NCI-H748 treated with DMSO at 0.1 percent for 48 hours (cell line): ENCODE measurements at places on chromosomes 2 and 18.
A peak's percentile ranks its signal among the peaks of the same experiment; 100 is the strongest.

- DNase-seq: no peak
These were observed 63.0 kb upstream of the STPG4 start for GRCh38 chr2:47218066-47218581.

GRCh38 chr2:166126007-166126639, 1.7 kb downstream of the SCN1A start:
- DNase-seq: no peak

GRCh38 chr2:218984239-218985020, 554 bp downstream of the FEV start:
- no peak for DNase-seq

DNA sequence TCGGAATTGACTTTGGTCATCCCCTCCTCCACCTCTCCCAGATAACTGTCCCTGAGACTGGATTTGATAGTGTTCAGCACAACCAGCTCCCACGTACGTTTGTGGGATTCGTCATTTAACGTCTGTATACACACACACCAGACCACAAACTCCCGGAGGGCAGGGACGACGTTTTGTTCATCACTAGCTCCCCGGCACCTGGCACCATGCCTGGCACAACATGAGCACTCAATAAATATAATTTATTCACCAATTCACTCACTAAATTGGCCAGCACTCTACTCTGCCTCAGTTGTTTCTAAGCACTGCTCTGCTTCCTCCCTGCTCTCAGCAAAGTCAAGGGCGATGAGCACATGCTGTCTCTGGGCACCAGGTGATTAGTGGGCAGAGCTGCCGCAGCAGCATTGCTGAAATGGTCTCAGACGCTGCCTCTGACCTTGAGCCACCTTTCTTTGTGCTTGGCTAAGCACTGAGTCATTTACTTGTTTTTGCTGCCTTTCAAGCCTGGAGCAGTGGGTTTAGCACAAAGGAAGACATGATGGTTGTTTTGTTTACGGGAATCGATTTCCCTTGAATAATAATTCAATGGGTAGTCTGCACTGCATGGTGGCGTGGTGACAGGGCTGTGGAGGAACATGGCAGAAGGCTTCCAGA, 19.3 kb upstream of the LOXHD1 start:
- DNase-seq: no peak

GRCh38 chr2:73588177-73588576, 54.0 kb downstream of the NAT8 start:
- DNase-seq: peak; percentile 86

DNA sequence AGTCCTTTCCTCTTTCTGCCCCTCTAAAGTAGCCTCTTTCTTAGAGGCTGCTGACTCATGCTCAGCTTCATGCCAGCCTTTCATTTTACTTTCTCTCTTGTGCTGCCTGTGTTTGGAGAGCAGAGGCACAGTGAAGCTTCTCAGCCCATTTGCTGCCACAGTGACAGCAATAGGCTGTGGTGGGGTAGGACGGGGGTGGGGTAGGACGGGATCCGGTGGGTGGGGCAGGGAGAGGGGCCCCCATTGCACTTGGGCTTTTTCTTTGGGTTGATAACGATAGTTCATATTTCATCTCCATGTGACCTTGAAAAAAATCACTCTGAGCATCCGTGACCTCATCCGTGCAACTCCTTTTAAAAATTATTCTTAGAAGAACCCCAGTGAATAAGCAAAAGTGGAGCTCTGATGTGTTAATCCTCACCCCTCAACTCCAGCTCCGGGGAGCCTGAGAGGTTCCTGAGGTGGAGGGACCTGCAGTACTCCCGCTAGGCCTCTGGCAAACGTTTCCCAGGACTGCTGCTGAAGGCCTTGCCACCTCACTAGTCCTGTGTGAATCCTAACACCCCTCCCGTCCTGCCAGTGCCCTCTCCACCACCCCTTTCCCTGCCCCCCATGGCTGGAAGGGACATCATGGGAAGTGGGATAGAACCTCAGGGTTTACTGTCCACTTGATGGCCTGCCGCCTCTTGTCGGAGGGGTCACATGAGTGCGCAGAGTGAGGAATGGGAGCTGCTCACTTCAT, 70.8 kb downstream of the INPP4A start:
- DNase-seq: no peak

DNA sequence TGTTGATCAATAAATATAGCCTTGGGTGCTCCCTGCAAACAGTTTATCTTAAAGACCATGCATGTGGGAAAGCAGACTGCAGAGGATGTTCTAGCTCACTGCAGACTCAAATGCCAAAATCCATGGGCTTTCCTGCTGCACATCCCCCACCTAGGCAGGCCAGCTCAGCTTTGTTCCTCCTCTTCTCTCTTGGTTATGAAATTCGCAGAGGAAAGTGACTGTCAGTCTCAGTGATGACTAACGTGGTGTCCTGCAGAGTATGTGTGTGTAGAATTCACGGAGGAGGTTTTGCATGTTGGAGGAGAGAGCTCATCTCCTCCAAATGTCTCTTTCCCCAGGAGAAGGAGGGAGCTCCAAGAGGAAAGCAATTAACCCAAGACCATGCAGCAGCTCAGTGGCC, 21.4 kb upstream of the KCNS3 start:
- DNase-seq: no peak

- DNase-seq: no peak
These were observed 54.4 kb upstream of the MYO3B start for GRCh38 chr2:170123593-170123992.

DNA sequence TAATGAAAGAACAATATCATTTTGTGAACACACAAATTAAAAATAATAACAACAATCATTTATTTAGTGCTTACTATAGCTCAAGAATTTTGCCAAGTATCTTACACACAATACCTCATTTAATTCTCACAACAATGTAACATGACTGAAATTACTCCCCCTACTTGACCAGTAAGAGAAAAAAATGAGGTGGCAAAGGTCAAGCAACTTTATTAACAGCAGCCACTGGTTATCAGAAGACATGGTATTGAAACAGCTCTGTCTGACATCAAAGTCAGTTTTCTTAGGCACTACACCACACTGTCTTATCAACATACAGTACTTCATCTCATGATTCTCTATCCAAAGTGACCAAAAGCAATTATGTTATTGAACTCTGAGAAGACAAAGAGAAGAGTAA, 389.4 kb downstream of the ZEB2 start:
- no peak for DNase-seq

- no peak for DNase-seq
These were observed 62.9 kb upstream of the SERPINE2 start for GRCh38 chr2:224101820-224102630.

- no peak for DNase-seq
These were observed 183.2 kb upstream of the SIX2 start for GRCh38 chr2:45192481-45192880.

GRCh38 chr2:86223927-86224560, 24.8 kb downstream of the MRPL35 start:
- no peak for DNase-seq

DNA sequence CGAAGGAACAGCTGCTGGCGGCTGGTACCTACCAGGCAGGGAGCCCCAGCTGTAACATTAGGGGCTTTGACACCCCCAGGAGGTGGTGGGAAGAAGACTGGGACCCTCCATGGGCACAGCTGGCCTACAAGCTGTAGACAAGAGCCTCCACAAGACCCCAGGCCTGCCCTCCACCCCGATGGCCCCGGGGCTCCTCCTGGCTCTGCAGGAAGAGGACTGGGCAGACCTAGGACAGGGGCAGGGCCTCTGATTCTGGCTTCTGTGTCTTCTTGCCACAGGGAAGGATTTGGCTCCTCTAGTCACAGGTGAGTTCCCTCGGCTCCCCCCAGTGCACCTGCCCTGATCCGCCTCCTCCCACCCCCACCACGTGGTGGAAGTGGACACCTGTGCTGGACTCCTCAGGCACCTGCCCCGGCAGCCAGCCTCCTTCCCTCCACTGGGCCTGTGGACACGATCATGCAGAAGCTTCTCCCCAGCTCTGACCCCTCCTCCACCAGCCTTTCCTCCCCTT, 53.4 kb upstream of the ODC1 start:
- no peak for DNase-seq

- DNase-seq: no peak
These were observed 461.9 kb downstream of the PTPRM start for GRCh38 chr18:8029061-8029460.

GRCh38 chr18:49570836-49571235, 9.0 kb downstream of the LIPG start:
- DNase-seq: no peak

GRCh38 chr2:37489536-37489935, 145.1 kb downstream of the QPCT start:
- DNase-seq: no peak

- DNase-seq: no peak
These were observed 180.5 kb downstream of the DIS3L2 start for GRCh38 chr2:232142049-232142448.

DNA sequence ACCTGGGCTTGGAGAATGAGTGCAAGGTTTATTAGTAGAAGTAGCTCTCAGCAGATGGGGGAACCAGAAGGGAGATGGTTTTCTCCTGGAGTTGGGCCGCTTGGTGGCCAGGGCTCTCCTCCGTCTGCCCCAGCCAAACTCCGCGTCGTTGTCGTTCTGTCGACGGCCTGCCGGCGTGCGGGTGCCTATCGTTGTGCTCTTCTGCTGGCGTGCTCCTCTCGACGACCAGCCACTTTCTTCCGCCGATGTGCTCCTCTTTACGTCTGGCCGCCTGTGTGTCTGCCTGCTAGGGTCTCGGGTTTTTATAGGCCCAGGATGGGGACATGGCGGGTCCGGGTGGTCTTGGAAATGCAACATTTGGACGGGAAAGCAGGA, 119.1 kb downstream of the BMPR2 start:
- DNase-seq: no peak

GRCh38 chr2:234827096-234827860, 124.5 kb upstream of the SH3BP4 start:
- no peak for DNase-seq

GRCh38 chr2:43331422-43331821, 105.0 kb upstream of the ZFP36L2 start:
- DNase-seq: no peak

DNA sequence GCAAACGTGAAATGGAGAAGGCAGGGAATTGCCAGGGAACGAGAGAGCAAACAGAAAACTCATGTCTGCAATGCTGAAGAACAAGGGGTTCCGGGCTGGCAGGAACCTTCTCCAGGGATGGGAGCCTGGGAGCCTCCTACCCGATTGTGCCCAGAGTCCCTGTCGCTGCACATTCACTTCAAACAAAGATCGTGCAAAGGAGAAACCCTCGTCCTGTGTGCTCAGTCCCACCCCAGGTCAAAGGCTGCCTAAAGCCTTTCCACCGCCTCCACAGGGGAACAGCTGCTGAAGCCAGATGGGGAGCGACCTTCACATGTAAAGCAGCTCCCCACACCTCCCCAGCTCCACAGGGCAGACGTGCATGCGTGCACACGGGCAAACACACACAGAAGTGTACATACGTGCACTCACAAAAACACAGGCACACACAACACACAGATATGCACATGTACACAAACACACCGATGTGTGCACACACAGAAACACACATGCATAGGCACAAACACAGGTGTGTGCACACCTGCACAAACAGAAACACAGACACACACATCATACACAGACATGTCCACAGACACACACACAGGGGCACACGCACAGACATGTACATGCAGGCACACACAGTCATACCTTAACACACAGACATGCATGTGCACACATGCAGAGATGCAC, 460.1 kb upstream of the SALL3 start:
- no peak for DNase-seq

- DNase-seq: no peak
These were observed 4.6 kb downstream of the DOCK10 start for GRCh38 chr2:225037415-225038230.

DNA sequence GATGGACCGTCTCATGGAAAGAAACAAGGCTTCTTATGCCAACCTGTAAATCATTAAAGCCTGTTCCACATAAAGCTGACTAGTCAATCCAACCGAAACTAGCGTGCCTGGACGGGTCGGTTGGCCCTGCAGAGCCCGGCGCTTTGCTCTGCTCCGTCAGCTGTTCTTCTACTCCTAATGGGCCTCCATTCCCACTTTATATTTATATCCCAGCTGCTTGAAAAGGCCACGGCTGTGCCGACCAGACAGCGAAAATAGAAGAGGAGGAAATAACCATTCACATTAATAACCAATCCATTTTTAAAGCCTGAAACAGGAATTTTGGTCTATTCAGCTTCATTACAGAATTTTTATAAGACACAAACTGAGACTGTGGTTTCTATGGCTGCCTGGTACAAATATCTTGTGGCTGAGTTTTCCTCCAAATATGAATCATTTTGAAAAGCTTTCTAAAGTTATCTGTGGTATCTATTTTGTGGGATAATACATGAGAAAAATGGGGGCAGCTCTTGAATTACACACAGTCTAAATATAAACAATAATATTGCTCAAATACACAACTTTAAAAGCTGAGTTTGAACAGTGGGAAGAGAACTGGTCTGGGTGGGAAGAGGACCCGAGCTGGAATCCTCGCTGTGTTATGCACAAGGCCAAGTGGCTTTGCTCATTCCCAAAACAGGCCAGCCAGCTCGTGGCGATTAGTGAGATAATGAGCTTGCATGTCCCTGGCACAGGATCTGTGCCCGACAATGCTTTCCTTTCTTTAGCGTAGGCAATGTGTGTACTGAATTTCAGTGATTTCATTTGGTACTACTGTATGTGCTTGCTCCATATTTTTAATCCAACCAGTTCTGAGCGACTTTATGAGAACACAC, 10.5 kb upstream of the FAM124B start:
- DNase-seq: no peak

DNA sequence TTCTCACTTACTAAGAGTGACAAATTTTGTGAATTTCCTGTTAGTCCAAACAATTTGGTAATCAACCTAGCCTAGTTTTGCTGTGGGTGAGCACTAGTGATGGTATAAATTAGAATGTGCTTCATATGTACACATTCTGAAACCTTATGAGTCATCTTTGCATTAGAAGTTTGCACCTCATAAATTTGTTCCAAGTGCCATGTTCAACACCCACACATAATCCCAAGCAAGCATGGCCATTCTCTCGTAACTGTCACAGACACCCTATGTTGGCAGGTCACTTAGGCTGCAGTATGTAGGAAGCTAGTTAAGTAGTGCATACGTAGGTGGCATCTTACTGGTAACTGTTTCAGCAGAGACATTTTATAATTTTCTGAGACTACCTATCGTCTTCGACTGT, 46.9 kb downstream of the NAB1 start:
- no peak for DNase-seq
